GM23248 (cell line): ENCODE measurements at places on chromosomes 3 and 15.

DNA sequence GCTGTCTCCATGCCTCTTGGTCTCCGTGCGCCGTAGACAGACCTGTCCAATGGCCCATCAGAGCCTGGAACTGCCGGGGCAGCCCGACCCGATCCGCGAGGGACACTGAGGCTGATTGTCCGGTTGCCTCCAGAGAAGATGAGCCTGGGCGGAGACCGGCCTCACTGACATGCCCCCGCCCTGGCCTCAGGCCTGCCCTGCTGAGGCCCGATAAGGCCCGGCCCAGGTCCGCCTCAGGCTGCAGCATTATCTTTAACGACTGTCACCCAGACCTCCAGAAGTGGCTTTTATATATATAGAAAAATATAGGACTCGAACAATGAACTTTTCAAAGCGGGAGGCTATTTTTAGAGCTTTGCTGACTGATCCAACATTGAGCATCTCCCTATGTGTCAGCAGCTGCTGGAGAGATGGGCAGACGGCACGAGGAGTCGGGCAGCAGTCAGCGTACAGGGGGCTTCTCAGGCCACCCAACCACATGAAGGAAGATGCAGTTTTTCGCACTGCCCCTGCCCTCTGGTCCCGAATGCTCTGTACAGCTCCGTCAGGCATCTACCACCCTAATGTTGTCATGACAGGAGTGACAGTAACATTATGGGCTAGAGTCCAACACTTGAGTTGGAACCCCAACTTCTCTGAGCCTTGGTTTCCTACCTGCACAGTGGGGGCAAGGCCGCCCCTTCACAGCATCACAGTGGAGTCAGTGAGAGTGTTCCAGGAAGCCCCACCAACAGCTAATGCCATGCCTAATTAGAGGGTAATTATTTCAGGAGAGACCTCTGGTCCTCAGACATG is 112.0 kb upstream of the RPL32 start:
- DNase-seq = no peak
- H3K27ac ChIP-seq = no peak overlapping the region
- no peak overlapping the region for H3K4me3 ChIP-seq

GRCh38 chr15:27670486-27671209 is 428.5 kb downstream of the OCA2 start:
- no peaks in the 10 kb centered on the region for H3K36me3 ChIP-seq
- no peak for DNase-seq
- H3K27ac ChIP-seq = no peak overlapping the region
- H3K27me3 ChIP-seq = no peaks in the 10 kb centered on the region

DNA sequence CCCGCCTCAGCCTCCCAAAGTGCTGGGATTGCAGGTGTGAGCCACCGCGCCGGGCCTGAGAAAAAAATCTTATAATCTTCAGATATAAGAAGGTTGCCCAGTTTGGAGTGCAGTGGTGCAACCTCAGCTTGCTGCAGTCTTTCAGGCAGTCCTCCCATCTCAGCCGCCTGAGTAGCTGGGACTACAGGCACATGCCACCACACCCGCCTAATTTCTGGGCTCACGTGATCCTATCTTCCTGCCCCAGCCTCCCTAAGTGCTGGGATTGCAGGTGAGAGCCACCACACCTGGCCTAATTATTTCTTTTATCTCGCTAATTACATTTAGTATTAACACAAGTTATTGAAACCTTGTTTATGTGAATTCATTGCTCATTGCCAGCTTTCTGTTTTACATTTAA is 13.5 kb downstream of the PAK2 start:
- peaks cover 22% of the 10 kb centered on the region for H3K36me3 ChIP-seq
- no peaks in the 10 kb centered on the region for H3K27me3 ChIP-seq

DNA sequence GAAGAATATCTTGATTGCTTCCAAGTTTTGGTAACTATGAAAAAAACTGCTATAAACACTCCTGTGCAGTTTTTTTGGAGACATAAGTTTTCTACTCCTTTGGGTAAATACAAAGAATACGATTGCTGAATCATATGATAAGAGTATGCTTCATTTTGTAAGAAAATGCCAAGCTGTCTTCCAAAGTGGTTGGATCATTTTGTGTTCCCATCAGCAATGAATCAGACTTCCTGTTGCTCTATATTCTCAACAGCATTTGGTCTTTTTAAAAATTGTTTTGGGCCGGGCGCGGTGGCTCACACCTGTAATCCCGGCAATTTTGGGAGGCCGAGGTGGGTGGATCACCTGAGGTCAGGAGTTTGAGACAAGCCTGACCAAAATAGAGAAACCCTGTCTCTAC is 14.5 kb downstream of the BTD start:
- no peaks in the 10 kb centered on the region for H3K27me3 ChIP-seq
- H3K36me3 ChIP-seq = no peaks in the 10 kb centered on the region
- H3K4me3 ChIP-seq = no peak overlapping the region
- H3K4me1 ChIP-seq = peaks cover 13% of the 10 kb centered on the region

DNA sequence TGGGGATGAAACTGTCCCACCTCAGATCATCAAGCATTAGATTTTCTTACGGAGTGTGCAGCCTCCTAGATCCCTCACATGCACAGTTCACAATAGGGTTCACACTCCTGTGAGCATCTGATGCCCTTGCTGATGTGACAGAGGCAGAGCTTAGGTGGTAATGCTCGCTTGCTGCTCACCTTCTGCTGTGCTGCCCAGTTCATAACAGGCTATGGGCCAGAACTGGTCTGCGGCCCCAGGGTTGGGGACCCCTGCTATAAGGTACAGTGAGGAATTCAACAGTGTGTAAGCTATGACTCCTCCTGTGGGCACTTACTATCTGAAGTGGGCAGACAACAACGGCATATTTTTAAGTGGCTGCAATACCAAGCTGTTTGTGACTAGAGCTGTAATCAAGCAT is 187.9 kb upstream of the BHLHE40 start:
- H3K4me1 ChIP-seq = no peaks in the 10 kb centered on the region
- DNase-seq = no peak
- no peaks in the 10 kb centered on the region for H3K36me3 ChIP-seq
- H3K4me3 ChIP-seq = no peak overlapping the region
- no peak overlapping the region for H3K27ac ChIP-seq
- no peaks in the 10 kb centered on the region for H3K27me3 ChIP-seq

- no peaks in the 10 kb centered on the region for H3K36me3 ChIP-seq
- H3K4me1 ChIP-seq = peaks cover 34% of the 10 kb centered on the region
- DNase-seq = peak; percentile 78
- 0 out of 2 replicates have a peak overlapping the region, but pooled peaks have one; percentile 4 for H3K4me3 ChIP-seq
- peak overlapping the region; percentile 67 for H3K27ac ChIP-seq
Measured at GRCh38 chr15:70741677-70742293, 21.6 kb downstream of the UACA start.

DNA sequence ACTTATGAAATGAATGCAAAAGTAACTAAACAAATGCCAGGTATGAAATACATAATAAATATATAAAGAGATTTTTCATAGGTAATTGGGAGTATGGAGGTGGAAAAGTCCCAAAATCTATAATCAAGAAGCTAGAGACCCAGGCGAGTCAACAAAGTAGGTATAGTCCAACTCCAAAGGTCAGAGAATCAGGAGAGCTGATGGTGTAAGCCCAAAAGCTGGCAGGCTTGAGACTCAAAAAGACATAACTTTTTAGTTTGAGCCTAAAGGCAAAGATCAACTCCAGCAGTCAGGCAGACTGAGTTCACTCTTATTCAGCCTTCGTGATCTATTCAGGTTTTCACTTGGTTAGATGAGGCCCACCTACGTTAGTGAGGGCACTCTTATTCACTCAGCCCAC is 157.4 kb upstream of the TMCO5A start:
- no peaks in the 10 kb centered on the region for H3K36me3 ChIP-seq
- no peak overlapping the region for H3K4me3 ChIP-seq
- peaks cover 16% of the 10 kb centered on the region for H3K4me1 ChIP-seq

GRCh38 chr15:81939604-81940440 is 106.0 kb downstream of the MEX3B start:
- peak; percentile 20 for DNase-seq
- no peak overlapping the region for H3K4me3 ChIP-seq
- peaks cover 14% of the 10 kb centered on the region for H3K4me1 ChIP-seq
- H3K27me3 ChIP-seq = no peaks in the 10 kb centered on the region

DNA sequence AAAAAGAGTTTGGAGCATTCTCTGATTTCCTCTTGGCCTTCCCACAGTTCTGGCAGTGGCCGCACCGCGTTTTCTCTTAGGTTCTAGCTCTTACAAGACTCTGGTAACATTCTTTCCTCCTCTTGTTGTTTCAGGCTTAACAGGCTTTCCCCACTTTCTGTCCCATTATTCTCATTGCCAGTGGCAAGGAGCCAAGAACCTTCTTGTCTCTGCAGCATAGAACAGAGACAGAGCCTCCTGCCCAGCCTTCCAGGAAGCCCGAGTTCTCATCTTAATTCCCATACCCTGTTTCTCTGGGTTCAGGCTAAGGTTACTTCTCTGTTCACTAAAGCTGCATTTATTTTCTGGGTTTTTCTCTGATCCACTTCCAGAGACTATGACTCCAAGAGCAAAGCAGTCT is 61.1 kb downstream of the DUT start:
- no peaks in the 10 kb centered on the region for H3K36me3 ChIP-seq
- H3K27me3 ChIP-seq = no peaks in the 10 kb centered on the region
- peak overlapping the region; percentile 44 for H3K27ac ChIP-seq
- peaks cover 77% of the 10 kb centered on the region for H3K4me1 ChIP-seq

DNA sequence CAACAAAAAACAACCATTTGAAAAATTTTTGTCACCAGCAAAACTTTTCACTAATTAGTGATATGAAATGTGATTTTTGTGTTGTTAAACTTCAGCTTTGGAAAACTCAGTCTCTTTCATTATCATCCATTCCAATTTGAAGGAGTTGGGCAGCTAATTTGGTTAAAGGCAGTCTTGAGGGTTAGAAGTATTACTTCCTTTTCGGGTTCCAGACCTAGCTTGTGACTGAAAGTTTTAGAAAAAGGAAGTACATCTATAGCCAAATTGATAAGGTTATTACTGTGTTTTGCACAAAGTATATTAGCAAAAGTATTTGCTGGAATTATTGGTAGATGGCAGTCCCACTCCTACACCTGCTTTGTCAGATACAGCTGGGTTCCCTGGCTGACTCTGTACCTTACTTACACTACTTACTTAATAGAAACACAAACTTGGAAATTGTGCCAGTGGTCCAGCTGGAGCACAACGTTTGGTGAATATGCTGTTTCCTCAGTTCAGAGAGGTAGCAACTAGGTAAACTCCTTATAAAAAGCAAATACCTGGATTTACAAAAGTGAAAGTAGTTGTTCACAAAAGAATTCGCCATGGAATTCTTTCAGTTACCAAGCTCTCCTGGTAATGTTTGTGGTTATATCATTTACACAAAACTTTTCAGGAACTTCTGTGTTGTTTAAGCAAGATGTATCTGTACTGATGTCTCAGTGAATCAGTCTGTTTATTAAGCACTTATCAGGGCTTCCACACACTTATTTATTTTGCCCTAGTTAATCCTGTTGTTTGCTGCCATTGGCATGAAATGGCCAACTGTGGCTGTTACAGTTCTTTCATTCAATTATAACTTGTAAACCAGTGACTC is 31.6 kb downstream of the TIPARP start:
- H3K4me3 ChIP-seq = no peak overlapping the region
- H3K4me1 ChIP-seq = peaks cover 35% of the 10 kb centered on the region
- no peaks in the 10 kb centered on the region for H3K27me3 ChIP-seq
- H3K27ac ChIP-seq = peak overlapping the region; percentile 27
- DNase-seq = no peak
